ENCODE measurements at places on chromosomes 13 and 19. TPM values are rescaled to one million over a fixed set of nuclear protein-coding genes. Genes with fewer than 3 reads are reported as not detected.

ZNF606 gene
- 14.7 TPM for total RNA-seq

THAP8 gene
- total RNA-seq, result 4.3 TPM

PSG2 gene
- not detected for total RNA-seq

TBXA2R gene
- total RNA-seq, result 0.92 TPM

RASIP1 gene
- 1.3 TPM for total RNA-seq

NLRP5 gene
- not detected for total RNA-seq

OR7C1 gene
- not detected for total RNA-seq

POSTN gene
- 396 TPM for total RNA-seq

UBE2L5 gene
- total RNA-seq, result 0.09 TPM

LGALS7B gene
- total RNA-seq, result 1.0 TPM

MRI1 gene
- total RNA-seq, result 22.6 TPM

FGF9 gene
- total RNA-seq, result 9.7 TPM

CKM gene
- not detected for total RNA-seq

ADGRE1 gene
- not detected for total RNA-seq

HNRNPL gene
- 212 TPM for total RNA-seq

ZNF100 gene
- total RNA-seq, result 1.00 TPM

KLHL1 gene
- not detected for total RNA-seq

PTGIR gene
- total RNA-seq, result 3.0 TPM

NOTCH3 gene
- total RNA-seq, result 27.4 TPM

FGF22 gene
- total RNA-seq, result under 0.01 TPM

OSCAR gene
- total RNA-seq, result 0.18 TPM

SLC17A7 gene
- not detected for total RNA-seq

EXOC3L2 gene
- total RNA-seq, result under 0.01 TPM

TUBA3C gene
- total RNA-seq, result not detected

ATP4B gene
- not detected for total RNA-seq

GNA15 gene
- under 0.01 TPM for total RNA-seq

STOML3 gene
- total RNA-seq, result not detected

DACH1 gene
- total RNA-seq, result not detected

FBN3 gene
- total RNA-seq, result not detected

SLC10A2 gene
- total RNA-seq, result not detected

PHF11 gene
- total RNA-seq, result 14.9 TPM

LRG1 gene
- total RNA-seq, result not detected

ZNF850 gene
- 1.6 TPM for total RNA-seq

TNFRSF19 gene
- 5.7 TPM for total RNA-seq

ZNF256 gene
- 3.8 TPM for total RNA-seq

ZNF43 gene
- total RNA-seq, result 3.4 TPM

RCBTB2 gene
- 8.1 TPM for total RNA-seq

FLT3 gene
- total RNA-seq, result not detected

RDH8 gene
- total RNA-seq, result not detected

ETHE1 gene
- 92.9 TPM for total RNA-seq

KLK7 gene
- total RNA-seq, result not detected

ADAT3 gene
- total RNA-seq, result 1.4 TPM

SIGLEC12 gene
- total RNA-seq, result not detected

GRK1 gene
- under 0.01 TPM for total RNA-seq

BST2 gene
- total RNA-seq, result 5.4 TPM

ZFP30 gene
- 16.3 TPM for total RNA-seq

RNF113B gene
- total RNA-seq, result not detected

PRSS57 gene
- total RNA-seq, result not detected

OR7A5 gene
- total RNA-seq, result not detected

C1QTNF9B gene
- total RNA-seq, result 0.28 TPM

SLC27A5 gene
- total RNA-seq, result 12.4 TPM

TJP3 gene
- not detected for total RNA-seq

TMEM255B gene
- 1.4 TPM for total RNA-seq

CYSLTR2 gene
- 1.3 TPM for total RNA-seq

LILRA6 gene
- total RNA-seq, result not detected

SPTBN4 gene
- 1.8 TPM for total RNA-seq

CLDND2 gene
- total RNA-seq, result 0.18 TPM

Data from smooth muscle cell of bladder (primary cell).